ENCODE measurements at places on chromosomes 11 and 22.
A peak's percentile ranks its signal among the peaks of the same experiment; 100 is the strongest.

GRCh38 chr11:46455834-46456233 lies 64.3 kb upstream of the CHRM4 start:
- DNase-seq, result no peak

DNA sequence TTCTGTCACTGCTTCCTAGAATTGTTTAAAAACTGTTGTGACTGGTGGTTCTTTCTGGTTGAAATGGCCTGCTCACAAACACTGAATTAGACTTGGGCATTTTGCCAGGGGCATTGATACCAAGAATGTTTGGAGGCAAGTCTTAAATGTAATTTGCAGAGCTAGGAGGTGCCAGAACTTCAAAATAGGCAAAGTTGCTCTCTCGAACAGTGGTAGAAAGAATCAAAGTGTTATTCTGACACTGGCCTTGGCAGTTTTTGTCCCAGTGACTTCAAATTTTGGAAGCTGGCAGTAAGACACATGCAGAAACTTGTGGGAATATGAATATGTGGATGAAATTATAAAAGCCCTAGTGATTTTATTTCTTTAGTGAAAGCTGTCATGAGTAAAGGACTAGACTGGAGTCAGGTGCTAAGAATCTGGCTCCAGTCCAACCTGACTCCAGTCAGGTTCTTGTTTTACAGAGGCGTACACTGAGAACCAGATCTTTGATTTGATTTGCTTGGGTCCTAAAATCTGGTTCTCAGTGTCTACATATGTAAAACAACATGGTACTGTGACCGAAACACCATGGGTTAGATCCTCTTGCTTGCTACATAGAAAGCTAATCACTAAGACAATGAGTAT lies 20.9 kb downstream of the SVIP start:
- DNase-seq, result no peak

- DNase-seq, result no peak
Measured at GRCh38 chr11:64614917-64615316, 23.9 kb downstream of the SLC22A12 start.

DNA sequence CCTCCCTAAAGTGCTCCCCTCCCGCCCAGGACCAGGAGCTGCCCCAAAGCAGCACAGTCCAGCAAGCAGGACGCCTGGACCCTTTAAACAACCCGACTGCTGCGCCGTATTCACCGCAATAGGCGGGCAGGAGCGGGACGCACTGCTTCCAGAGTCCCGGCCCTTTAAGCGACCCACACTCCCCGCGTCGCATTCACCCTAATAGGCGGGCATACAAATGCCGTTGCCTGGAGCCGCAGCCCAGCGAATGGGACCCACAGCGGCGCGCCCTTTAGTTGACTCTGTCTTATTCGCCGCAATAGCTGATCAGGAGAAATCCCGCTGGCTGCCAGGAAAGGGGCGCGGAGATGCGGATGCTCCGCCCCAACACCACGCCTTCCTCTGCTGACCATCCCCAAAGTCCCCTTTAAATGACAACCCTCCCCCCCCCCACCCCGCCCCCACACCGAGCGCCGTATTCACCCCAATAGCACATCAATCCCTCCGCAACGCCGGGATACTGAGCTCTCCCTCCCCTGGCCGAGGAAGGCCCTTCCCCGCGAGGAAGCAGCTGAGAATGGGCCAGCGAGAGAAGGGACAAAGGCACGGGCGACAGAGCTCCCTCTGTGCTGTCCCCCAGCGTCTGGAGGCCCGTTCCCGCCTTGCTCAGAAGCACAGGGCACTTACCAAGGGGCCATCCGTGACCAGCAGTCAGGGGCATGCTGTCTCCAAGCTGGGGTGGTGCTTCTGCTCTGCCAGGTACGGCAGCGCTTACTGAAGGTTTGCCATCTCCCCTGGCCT lies 4.7 kb downstream of the OSBPL5 start:
- DNase-seq, result peak; percentile 91

DNA sequence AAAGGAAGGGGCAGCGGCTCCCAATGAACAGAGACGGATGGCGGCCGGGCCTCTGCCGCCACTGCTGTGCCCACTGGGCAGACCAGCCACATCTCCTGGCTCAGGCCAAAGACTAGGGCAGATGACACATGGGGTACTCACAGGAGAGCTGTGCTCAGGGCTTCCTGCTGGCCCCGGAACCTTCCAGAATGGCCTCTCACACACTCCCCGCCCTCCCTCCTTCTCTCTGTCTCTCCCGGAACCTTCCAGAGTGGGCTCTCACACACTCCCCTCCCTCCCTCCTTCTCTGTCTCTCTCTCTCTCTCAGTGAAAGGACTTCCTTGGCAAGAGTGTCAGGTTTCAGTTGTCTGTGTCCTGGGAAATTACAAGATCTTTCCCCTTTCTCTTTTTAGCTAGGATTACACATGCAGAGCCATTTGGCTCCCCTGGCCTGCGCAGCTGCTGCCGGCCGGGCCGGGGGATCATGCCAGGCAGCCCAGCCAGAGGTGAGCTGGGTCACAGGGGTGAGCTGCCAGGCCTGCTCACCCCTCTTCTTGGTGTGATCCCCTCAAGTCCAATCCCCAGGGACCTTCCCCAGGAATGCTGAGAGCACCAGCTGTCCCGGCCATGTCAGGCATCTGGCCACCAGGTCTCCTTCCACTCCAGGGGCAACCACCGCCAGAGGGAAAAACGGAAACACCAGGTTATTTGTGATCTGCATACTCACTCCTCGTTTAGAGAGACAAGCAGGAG lies 45.3 kb upstream of the ADA2 start:
- DNase-seq, result no peak

GRCh38 chr22:42697542-42698013 lies 23.1 kb downstream of the A4GALT start:
- no peak for DNase-seq

GRCh38 chr11:65430406-65431217 lies 8.0 kb downstream of the NEAT1 start:
- DNase-seq, result peak; percentile 56

- no peak for DNase-seq
Measured at GRCh38 chr11:134569195-134569594, 157.2 kb upstream of the B3GAT1 start.

- DNase-seq, result no peak
Measured at GRCh38 chr11:45967506-45967905, 45.0 kb downstream of the LARGE2 start.

DNA sequence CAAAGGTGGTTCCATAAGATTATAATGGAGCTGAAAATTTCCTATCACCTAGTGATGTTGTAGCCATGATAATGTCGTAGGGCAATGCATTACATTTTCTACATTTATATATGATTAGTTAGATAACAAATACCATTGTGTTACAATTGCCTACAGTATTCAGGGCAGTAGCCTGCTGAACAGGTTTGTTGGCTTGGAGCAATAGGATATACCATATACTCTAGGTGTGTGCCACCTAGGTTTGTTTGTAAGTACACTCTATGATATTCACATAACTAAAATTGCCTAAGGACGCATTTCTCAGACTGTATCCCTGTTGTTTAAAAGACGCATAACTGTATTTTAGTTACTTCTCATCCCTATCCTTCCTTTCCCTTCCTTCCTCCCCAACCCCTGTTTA lies 13.6 kb downstream of the PLEKHB1 start:
- no peak for DNase-seq

GRCh38 chr11:68386331-68386978 lies 74.1 kb downstream of the LRP5 start:
- DNase-seq, result no peak

GRCh38 chr11:70134490-70134889 lies 56.4 kb downstream of the ANO1 start:
- DNase-seq, result no peak

DNA sequence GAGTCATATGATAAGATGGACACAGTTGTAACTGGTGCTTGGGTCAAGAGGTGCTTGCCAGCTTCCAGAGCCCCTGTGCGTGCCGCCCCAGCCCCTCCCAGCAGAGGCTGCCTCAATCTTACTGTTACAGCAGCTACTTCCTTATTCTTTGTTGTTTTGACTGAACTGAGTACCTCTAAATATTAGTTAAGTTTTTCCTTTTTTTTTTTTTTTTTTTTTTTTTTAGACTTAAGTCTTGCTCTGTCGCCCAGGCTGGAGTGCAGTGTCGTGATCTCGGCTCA lies 8.8 kb downstream of the ZBED4 start:
- no peak for DNase-seq

DNA sequence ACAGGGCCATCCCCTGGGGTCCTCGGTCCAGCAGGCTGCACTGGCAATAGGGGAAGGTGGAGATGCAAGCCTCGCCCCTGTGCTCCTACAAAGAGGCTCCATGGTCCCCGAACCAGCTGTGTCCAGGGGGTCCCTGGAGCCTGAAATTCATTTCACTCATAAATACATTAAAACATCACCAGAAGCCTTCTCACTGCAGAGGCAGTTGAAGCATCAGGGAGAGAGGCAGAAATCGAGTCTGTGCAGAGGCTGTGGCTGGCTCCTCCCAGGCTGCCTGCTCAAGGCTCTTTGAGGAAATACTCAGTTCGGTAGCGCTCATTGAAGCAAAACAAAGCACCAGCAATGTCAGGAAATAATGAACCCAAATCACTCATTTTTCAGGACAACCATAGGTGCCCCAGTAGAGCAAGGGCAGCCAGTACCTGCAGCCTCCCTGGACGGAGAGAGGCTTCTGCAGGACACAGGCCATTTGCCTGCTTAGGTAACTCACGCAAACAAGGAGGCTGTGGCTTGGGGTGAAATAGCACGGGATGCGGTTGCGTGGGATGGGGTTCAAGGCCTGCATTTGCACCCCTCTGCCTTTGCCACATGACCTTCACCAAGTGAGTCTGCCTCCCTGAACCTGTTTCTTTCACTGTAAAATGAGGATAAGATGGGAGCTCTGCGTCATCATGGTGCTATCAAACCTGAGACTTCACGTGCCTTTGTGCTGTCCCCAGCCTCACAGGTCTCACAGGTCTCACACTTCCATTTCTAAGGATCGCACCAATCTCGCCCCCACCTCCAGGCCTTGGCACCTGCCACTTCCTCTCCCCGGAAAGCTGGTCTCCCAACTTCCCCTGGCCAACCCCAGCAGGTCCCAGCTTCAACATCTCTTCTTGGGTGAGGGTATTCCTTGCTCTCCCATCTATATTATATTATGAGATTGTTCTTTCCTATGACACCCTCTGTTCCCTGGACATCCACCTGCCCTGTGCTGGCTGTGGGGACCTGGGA lies 84.3 kb upstream of the SHISAL1 start:
- no peak for DNase-seq

DNA sequence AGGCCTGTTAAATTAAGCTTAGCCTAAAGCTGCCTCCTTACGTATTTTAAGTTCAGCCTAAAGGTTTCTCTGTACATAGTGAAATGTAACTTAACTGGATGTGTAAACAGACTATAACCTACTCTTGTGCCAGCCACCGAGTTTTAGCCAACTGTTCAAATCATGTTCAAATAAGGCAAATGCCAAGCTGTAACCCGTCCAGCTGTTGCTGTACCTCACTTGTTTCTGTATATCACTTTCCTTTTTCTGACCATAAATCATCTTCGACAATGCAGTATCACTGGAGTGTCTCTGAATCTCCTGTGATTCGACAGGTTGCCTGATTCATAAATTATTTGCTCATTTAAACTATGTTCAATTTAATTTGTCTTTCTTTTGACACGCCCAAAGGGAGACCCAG lies 4.0 kb upstream of the PLAAT5 start:
- DNase-seq, result no peak

DNA sequence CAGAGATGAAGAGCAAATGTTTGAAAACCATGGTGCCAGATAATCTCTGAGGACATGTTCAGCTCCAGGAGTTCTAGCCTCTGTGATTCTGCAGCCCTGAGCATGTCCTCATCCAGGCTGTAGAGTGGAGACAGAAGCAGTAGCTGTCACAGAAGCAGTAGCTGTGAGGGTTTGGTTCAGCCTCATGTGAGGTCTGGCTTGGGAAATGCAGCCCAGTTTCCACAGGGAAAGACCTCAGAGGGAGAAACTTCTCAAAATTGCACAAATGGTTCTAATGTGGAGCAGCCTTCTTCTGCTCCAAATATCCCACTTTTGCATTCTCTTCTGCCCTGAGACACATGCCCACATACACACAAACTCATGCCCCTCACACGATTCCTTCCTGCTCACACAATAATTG lies 48.4 kb downstream of the DBX1 start:
- DNase-seq, result no peak

- no peak for DNase-seq
Measured at GRCh38 chr22:37383341-37383740, 43.9 kb downstream of the ELFN2 start.

- no peak for DNase-seq
Measured at GRCh38 chr11:74203966-74204365, 32.9 kb downstream of the PPME1 start.

DNA sequence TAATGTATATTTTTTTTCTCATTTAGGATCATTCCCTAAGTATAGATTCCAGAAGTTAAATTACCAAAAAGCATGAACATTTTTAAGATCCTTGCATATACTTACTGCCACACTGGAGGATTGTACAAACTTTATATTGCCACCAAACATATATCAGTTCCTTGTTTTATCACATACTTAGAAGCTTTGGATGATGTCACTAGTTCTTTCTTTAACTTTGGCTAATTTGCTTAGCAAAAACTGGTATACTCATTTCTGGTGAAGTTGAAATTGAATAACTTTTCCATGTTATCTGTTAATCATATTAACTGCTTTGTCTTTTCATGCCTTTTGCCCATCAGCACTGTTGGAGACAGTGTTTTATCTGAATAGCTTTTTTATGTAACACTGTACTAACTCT lies 31.6 kb upstream of the PRDM10 start:
- DNase-seq, result no peak
